ENCODE measurements at places on chromosomes 7 and 10. TPM values are rescaled to one million over a fixed set of nuclear protein-coding genes. Genes with fewer than 3 reads are reported as not detected.

KNDC1 gene
- under 0.01 TPM for total RNA-seq

STOX1 gene
- 0.30 TPM for total RNA-seq

TRUB1 gene
- total RNA-seq, result 26.6 TPM

LIPK gene
- total RNA-seq, result not detected

NANOS1 gene
- total RNA-seq, result 0.61 TPM

ADAM12 gene
- 0.91 TPM for total RNA-seq

WEE2 gene
- total RNA-seq, result not detected

DRGX gene
- not detected for total RNA-seq

RAPGEF5 gene
- total RNA-seq, result 291 TPM

XRCC2 gene
- total RNA-seq, result 4.4 TPM

SERPINE1 gene
- 1,622 TPM for total RNA-seq

CDC14C gene
- not detected for total RNA-seq

HABP2 gene
- not detected for total RNA-seq

CPA1 gene
- total RNA-seq, result not detected

KCND2 gene
- 0.32 TPM for total RNA-seq

UCN3 gene
- total RNA-seq, result not detected

VWDE gene
- total RNA-seq, result 0.65 TPM

VWC2 gene
- total RNA-seq, result not detected

IDI2 gene
- total RNA-seq, result not detected

AIFM2 gene
- total RNA-seq, result 6.7 TPM

AFAP1L2 gene
- total RNA-seq, result 8.4 TPM

TUBAL3 gene
- total RNA-seq, result under 0.01 TPM

CALML3 gene
- not detected for total RNA-seq

NT5C3A gene
- 21.4 TPM for total RNA-seq

SMKR1 gene
- not detected for total RNA-seq

ANXA8 gene
- not detected for total RNA-seq

RNF32 gene
- 0.15 TPM for total RNA-seq

FRMPD2 gene
- not detected for total RNA-seq

AMZ1 gene
- total RNA-seq, result not detected

SLC18A2 gene
- not detected for total RNA-seq

SRRM3 gene
- total RNA-seq, result 0.91 TPM

NT5C2 gene
- 52.1 TPM for total RNA-seq

EN2 gene
- not detected for total RNA-seq

PANK1 gene
- total RNA-seq, result 2.6 TPM

CALML5 gene
- not detected for total RNA-seq
